ENCODE measurements at places on chromosomes 4 and X.

DNA sequence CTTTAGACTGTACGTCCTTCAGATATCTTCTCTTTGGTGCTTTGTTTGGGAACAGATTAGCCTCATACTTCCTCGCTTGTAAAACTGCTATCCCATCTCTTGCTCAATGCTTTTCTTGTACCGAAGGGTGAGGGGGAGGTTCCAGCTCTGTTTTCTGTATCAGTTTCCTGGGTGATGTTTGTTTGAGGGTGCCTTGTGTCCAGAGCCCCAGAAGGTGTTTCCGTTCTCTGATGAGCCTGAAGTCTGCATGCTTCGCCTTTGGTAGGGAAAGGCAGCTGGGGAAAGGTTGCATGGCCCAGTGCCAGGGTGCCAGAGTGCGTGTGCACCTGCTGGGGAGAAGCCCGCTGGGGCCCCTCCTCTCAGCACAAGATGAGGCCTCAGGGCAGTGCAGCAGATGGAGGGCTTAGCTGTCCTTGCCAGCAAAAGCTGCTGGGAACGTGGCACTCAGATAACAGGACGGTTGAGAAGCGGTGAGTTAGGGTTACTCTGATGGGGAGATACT lies 73.7 kb downstream of the TBL1X start:
- DNase-seq: no peak

GRCh38 chr4:163395758-163396157 lies 52.1 kb downstream of the NPY5R start:
- no peak for DNase-seq

DNA sequence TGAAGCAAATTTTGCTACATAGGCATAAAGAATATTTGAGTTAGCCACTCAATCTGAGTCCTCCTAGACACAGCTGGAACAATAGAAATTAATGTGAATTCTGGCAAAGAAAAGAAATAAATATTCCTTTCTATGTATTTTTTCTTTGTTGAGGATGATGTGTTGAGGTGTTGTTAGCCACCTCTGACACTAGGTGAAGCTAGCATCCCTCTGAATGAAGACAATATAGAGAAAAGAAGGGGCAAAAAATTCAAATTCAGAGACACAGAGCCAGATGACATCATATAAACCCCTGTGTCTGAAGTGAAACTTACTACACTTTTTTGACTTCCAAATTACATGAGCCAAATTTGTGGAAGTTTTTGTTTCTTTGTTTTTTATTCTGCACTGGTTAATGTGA lies 34.6 kb upstream of the TMPRSS11D start:
- DNase-seq: no peak

GRCh38 chrX:23803931-23804381 lies 21.0 kb downstream of the SAT1 start:
- DNase-seq: no peak

- DNase-seq: no peak
These were observed 17.1 kb upstream of the BMP15 start for GRCh38 chrX:50893466-50893865.
